ENCODE measurements at places on chromosomes 7 and 10. TPM values are rescaled to one million over a fixed set of nuclear protein-coding genes. Genes with fewer than 3 reads are reported as not detected.

DNA sequence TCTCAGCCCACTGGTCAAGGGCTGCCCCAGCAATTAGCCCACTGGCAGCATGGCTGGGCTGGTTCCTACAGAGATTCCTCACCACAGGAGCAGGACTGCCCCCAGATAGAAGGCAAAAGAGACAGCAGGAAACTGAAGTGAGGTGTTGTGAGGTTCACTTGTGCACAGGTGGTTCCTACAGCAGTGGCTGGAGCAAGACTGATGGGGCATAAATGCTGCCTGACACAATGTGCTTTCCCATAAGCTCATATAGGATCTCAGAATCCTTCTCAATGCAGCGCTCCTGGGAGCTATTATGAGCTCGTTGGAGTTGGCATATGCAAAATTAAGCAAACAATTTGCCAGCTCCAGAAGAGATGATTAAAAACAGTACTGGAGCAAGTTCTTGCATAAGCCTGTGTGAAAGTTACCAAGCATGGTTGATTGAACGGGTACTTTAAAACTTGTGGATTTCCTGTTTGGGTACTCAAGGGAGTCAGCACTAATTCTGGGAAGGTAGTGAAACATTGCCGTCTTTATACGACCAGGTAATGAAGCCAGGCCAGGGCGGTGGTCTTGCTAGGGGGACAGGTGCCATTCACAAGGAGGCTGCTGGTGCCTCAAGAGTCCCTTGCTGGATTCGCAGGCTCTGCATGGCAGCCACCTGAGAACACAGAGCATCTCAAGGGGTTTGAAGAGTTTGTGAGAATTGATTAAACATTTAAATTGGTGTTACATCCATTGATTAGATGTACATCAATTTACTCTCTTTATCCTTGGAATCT, 20.3 kb upstream of the PRKCQ start:
- no peak for DNase-seq
- H3K4me1 ChIP-seq: no peaks in the 10 kb centered on the region
- H3K36me3 ChIP-seq: no peaks in the 10 kb centered on the region
- peaks cover 47% of the 10 kb centered on the region for H3K27me3 ChIP-seq
- no peak overlapping the region for H3K4me3 ChIP-seq

- H3K27ac ChIP-seq: peak overlapping the region; percentile 80
- DNase-seq: no peak
- peak overlapping the region; percentile 44 for H3K4me3 ChIP-seq
Measured at GRCh38 chr10:4034907-4035598, 250.0 kb upstream of the KLF6 start.

DNA sequence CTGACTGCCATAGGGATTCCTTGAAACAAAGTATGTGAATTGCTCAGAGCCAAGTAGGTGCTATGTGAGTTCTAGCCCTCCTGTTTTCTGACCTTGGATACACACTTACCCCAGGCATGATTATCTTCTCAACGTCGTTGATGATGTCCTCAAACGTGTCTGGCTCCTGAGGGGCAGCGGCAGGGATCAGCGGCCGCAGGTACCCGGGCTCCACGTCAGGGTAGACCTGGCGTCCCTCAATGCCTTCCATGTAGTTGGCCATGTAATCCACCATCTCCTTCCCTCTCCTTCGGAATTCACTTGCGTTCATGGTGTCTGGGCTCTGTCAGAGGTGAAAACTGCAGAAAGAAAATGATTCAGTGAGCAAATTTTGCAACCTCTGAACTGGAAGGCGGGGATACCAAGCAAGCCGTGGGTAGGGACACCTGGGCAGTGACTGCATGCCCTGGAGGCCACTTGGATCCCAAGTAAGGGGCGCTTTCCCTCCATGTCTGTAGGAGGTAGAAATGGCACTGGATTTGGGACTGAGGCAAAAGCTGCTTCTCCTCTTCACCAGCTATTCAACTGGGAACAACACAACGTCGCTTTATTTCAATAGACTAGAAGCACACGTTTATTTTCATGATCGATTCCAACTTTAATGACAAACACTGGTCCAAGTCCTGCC, 21.3 kb downstream of the DDC start:
- no peak overlapping the region for H3K4me3 ChIP-seq
- no peak for DNase-seq
- H3K27ac ChIP-seq: no peak overlapping the region

GRCh38 chr10:124643330-124644009, 100.7 kb downstream of the FAM53B start:
- H3K4me1 ChIP-seq: peaks cover 36% of the 10 kb centered on the region
- H3K27ac ChIP-seq: no peak overlapping the region
- no peaks in the 10 kb centered on the region for H3K36me3 ChIP-seq
- no peak for DNase-seq
- H3K4me3 ChIP-seq: no peak overlapping the region
- H3K27me3 ChIP-seq: no peaks in the 10 kb centered on the region

GRCh38 chr7:2379821-2380450, 23.5 kb upstream of the CHST12 start:
- H3K36me3 ChIP-seq: peaks cover 34% of the 10 kb centered on the region
- no peaks in the 10 kb centered on the region for H3K4me1 ChIP-seq
- H3K27me3 ChIP-seq: no peaks in the 10 kb centered on the region
- no peak overlapping the region for H3K4me3 ChIP-seq
- no peak overlapping the region for H3K27ac ChIP-seq

DNA sequence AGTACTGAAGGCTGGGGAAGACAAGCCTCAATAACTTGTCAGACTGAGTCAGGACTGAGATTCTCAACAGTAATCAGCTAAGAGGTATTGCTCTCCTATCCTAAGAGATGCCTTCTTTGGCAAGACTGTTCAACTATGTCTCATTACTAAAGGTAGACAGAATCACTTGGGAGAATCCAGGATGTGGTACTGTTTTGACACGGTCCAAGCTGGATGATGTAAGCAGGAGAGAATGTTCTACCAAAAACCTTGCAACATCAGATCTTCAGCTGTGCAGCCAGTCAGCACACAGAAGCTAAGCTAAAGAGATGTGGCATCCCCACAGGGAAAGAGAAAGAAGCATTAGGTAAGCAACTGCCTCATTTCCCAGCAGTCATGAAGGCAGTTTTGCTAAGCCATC, 391.4 kb downstream of the NRG3 start:
- peaks cover 8% of the 10 kb centered on the region for H3K27me3 ChIP-seq
- H3K4me3 ChIP-seq: no peak overlapping the region
- DNase-seq: no peak
- no peaks in the 10 kb centered on the region for H3K4me1 ChIP-seq
- H3K36me3 ChIP-seq: no peaks in the 10 kb centered on the region

- peaks cover 7% of the 10 kb centered on the region for H3K4me1 ChIP-seq
- H3K27ac ChIP-seq: no peak overlapping the region
- DNase-seq: no peak
- H3K27me3 ChIP-seq: no peaks in the 10 kb centered on the region
- H3K36me3 ChIP-seq: no peaks in the 10 kb centered on the region
Measured at GRCh38 chr7:105885387-105886111, 9.2 kb upstream of the ATXN7L1 start.

GRCh38 chr10:17231788-17232187, 3.7 kb downstream of the VIM start:
- H3K36me3 ChIP-seq: peaks cover 25% of the 10 kb centered on the region
- H3K27me3 ChIP-seq: peaks cover 28% of the 10 kb centered on the region
- H3K4me1 ChIP-seq: peaks cover 43% of the 10 kb centered on the region
- peak overlapping the region; percentile 95 for H3K27ac ChIP-seq

DNA sequence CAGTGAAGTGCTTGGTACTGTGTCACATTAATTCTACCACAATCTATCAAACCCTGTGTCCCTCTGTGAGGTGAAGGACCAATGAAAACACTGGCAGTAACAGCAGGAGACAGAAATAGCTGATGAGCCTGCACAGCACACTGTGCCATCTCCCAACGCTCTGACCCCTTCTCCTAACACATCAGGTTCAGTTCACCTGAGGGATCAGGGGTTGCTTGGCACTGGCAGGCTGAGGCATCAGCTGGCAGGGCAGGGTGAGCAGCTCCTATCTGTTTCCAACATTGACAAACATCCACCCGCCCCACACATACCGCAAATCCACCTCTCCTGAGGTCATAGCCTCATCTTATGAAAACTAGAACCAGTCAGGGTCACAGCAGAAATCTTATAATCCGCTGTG, 120.9 kb downstream of the ICA1 start:
- no peaks in the 10 kb centered on the region for H3K4me1 ChIP-seq
- H3K27me3 ChIP-seq: no peaks in the 10 kb centered on the region
- no peak overlapping the region for H3K4me3 ChIP-seq
- no peak overlapping the region for H3K27ac ChIP-seq
- no peaks in the 10 kb centered on the region for H3K36me3 ChIP-seq

- no peak overlapping the region for H3K27ac ChIP-seq
- H3K27me3 ChIP-seq: peaks cover 7% of the 10 kb centered on the region
- no peaks in the 10 kb centered on the region for H3K4me1 ChIP-seq
- H3K36me3 ChIP-seq: no peaks in the 10 kb centered on the region
Measured at GRCh38 chr7:134184767-134185166, 57.6 kb downstream of the LRGUK start.

DNA sequence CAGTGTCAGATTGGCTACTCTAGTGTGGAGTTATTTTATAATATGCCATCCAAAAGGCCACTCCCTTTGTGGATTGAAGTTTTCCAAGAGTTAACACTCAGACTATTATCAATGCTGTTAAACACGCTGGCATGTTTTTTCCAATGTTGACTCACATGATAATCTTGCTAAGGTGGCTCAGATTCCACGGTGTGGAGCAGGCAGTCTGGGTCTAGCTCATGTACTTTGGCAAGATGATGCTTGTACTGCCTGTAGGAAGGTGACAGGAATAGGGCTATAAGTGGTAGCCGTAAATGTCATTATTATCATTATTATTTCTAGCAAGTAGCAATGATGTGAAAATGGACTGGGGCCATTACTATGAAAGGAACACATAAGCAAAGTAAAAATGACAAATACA, 79.4 kb upstream of the TBX20 start:
- no peak overlapping the region for H3K27ac ChIP-seq
- no peaks in the 10 kb centered on the region for H3K27me3 ChIP-seq
- H3K36me3 ChIP-seq: no peaks in the 10 kb centered on the region

- no peaks in the 10 kb centered on the region for H3K27me3 ChIP-seq
- DNase-seq: no peak
- no peak overlapping the region for H3K27ac ChIP-seq
- H3K4me1 ChIP-seq: peaks cover 4% of the 10 kb centered on the region
- H3K4me3 ChIP-seq: no peak overlapping the region
Measured at GRCh38 chr10:88136712-88137111, 273.3 kb downstream of the PTEN start.

- H3K36me3 ChIP-seq: peaks cover 8% of the 10 kb centered on the region
- H3K27me3 ChIP-seq: peaks cover 92% of the 10 kb centered on the region
- peaks cover 15% of the 10 kb centered on the region for H3K4me1 ChIP-seq
- no peak for DNase-seq
Measured at GRCh38 chr10:101773923-101774588, 1.9 kb downstream of the FGF8 start.

DNA sequence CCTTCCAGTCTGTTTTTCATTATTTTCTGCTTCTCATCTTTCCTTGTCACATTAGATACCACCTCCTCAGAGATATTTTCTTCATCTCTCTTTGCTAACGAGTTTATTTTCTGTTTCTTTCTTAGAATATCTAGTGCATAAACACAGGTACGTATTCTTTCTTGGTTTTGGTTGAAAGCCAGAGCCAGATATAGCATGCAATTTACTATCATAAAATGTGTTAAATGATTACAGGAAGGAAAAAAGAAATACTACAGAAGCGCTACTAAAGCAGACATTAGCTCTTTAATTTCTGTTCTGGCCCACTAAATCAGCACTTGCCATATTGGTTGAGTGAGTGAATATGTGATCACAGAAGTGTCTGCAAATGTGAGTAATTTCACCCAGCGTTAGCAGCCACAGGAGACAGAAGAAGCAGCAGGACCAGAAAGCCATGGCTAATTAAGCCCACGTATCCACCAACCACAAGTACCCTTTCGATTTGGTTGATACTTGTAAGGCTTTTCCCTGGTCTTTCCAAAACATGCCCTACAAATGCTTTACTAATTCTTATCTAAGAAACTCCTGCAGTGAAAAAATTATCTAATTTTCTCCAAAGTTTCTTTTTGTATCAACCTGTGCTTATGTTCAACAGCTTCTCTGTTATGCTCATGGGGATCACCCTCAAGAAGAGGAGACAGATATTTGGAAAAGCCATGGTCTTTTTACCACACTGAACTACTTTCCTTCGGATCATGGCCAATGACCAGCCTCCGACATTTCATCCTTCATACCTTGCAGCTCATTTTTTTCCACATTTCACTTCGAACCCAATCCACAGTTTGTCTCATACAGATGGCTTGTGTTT, 23.1 kb upstream of the MACC1 start:
- DNase-seq: no peak
- peaks cover 18% of the 10 kb centered on the region for H3K4me1 ChIP-seq
- H3K36me3 ChIP-seq: no peaks in the 10 kb centered on the region
- peak overlapping the region; percentile 73 for H3K27ac ChIP-seq

DNA sequence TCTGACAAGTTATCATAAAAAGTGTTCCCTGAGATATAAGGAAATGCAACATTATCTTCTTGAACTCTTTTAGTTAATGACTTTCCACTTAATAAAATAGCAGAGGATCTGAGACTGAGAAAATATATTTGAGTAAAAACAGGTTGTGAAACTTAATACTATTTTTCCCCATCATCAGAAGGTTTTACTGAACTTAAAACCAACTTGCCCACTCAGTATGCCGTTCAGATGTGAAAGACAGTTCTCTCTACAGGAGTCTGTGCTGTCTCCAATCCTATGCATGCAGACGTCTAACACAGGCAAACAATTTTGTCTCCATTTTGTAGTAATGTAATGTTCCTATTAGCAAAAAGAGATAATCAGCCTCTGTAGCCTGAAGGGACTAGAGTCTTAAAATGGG, 38.2 kb upstream of the CYP2C18 start:
- H3K4me1 ChIP-seq: peaks cover 8% of the 10 kb centered on the region
- H3K27me3 ChIP-seq: no peaks in the 10 kb centered on the region
- no peak overlapping the region for H3K4me3 ChIP-seq
- no peak for DNase-seq
- H3K36me3 ChIP-seq: no peaks in the 10 kb centered on the region

DNA sequence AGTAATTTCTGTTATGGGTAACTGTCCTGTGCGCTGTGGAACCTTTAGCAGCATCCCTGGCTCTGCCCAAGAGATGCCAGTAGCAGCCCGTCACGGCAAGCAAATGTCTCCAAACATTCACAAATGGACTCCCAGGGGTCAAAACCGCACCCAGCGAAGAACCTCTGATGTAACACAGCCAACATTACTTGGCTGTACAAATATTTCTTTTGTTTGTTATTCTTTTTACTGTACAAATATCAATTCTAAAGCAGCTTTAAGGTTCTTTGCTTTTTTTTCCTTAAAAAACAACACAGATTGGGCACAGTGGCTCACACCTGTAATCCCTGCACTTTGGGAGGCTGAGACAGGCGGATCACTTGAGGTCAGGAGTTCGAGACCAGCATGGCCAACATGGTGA, 182.5 kb downstream of the KMT2E start:
- DNase-seq: no peak
- peaks cover 4% of the 10 kb centered on the region for H3K36me3 ChIP-seq
- peaks cover 3% of the 10 kb centered on the region for H3K4me1 ChIP-seq
- no peak overlapping the region for H3K27ac ChIP-seq
- no peak overlapping the region for H3K4me3 ChIP-seq
- H3K27me3 ChIP-seq: no peaks in the 10 kb centered on the region

The GIMAP6 gene
- total RNA-seq: not detected

The HOXA10 gene
- total RNA-seq: 13.1 TPM
